SW 1271 (cell line): ENCODE measurements at places on chromosomes 1 and 21.

DNA sequence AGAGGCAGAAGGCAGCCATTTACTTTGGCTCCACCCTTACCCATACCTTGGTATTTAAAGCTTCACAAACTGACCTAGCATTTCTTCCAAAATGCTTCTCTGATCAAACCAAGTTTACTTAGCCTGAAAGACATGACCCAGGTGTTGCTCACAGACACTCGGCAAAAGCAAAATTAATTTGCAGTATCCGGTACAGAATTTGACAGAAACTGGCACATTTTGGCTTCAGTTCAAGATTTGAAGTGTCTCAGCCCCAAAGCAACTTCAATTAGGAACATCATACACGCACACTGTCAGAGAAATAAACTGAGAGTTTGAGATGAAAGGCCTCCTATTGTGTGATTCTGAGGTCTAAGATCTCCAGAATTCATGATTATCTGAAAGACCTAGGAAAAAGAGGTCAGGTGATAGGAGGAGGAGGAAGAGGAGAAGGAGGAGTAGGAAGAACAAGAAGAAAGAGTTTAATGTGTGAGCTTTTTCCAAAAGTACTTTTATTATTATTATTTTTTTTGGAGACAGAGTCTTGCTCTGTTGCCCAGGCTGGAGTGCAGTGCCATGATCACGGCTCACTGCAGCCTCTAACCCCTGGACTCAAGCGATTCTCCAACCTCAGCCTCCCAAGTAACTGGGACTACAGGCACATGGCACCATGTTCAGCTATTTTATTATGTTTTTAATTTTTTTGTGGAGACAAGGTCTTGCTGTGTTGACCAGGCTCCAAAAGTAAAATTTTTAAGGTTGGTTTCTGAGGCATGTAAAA, 143.6 kb downstream of the SLC45A1 start:
- no peak for DNase-seq

DNA sequence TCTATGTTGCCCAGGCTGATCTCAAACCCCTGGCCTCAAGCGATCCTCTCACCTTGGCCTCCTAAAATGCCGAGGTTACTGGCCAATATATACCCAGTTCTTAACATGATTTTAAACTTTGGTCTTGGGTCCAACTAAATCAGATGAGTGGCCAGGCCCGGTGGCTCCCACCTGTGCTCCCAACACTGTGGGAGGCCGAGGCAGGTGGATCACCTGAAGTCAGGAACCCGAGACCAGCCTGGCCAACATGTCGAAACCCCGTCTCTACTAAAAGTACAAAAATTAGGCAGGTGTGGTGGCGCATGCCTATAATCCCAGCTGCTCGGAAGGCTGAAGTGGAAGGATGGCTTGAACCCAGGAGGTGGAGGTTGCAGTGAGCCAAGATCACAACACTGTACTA, 29.6 kb downstream of the TOMM20 start:
- no peak for DNase-seq

DNA sequence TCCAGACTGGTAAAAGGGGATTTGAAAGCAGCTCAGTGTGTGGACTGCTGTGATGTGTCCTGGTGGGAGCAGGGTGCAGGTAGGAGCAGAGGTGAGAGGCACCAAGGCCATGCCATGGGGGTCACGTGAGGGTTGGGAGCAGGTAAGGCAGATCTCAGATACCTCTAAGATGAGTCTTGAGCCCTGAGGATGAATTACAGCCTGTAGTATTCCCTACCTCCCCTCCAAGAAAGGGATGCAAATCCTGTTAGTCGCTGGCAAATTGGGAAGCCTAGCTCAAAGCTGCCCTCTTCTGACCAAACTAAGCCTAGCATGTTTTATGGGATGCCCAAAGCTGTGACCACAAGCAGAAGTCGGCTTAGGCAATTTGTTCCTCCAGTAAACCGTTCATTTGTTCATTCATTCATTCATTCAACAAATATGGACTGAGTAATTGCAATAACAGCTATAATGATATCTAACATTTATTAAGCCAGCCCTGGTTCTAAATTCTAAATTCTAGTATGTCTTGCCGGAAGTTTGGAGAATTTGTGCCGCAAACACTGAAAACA, 3.9 kb upstream of the NUAK2 start:
- no peak for DNase-seq

DNA sequence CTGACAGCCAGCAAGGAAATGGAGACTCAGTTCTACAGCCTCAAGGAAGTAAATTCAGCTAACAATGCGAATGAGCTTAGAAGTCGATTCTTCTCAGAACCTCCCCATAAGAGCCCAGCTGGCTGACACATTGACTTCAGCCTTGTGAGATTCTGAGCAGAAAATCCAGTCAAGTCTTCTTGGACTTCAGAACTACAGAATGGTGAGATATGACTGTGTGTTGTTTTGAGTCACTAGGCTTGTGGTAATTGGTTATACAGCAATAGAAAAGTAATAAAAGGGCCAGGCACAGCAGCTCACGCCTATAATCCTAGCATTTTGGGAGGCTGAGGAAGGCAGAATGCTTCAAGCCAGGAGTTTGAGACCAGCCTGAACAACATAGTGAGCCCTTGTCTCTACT, 161.8 kb upstream of the IVNS1ABP start:
- DNase-seq: no peak

DNA sequence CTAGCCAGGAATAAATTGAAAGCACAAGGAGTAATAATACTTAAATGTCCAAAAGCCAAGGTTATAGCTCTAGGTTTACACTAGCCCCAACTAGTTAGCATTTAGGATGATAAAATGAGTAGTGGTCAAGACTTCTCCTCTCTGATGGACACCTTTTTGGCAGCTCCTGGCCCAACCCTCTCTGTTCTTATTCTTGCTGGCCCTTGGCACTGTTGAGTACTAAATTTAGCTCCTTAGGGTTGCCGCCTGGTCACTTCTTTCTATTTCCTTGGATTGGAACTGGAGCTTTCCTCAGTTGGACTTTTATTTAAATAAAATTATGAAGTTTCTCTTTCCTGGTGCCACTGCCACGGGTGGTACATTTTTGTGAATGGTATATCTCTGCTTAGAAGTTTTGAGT, 28.3 kb downstream of the ARID1A start:
- DNase-seq: no peak

GRCh38 chr1:186218654-186219352, 156.2 kb downstream of the TPR start:
- no peak for DNase-seq

DNA sequence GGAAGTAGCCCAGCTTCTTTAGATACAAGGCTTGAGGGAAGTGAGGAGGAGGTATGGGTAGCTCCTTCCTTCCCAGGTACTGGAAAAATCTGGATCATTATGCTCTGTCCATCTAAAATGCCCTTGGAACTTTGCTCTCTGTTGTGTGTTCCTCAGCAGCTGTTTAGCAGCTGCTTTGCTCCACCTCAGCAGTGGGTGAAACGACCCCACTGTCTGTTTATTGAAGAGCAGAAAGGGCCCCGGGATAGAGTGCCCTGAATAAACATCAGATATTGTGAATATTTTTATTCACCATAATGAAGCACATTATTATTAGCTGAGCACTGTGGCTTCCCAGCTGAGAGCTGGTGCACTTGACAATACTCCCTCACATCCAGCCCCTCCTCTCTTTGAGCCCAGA, 237.9 kb downstream of the PBX1 start:
- DNase-seq: no peak

DNA sequence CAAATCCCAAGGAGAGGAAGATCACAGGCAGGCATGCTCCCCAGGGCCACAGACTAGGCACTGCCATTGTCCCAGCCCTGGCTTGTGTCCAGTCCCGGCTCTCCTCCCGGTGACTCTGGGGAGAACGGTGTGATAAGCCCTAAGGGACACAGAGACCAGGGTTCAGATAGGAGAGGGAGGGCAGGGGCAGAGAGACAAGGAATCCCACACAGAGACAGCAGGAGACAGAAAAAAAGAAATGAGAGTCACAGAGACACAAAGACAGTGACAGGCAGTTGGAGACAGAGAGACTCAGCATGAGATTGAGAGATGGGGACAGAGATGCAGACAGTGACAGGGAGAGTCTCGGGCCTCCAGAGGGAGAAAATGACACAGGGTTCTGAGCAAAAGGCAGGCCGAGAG, 361 bp downstream of the INSRR start:
- DNase-seq: no peak

DNA sequence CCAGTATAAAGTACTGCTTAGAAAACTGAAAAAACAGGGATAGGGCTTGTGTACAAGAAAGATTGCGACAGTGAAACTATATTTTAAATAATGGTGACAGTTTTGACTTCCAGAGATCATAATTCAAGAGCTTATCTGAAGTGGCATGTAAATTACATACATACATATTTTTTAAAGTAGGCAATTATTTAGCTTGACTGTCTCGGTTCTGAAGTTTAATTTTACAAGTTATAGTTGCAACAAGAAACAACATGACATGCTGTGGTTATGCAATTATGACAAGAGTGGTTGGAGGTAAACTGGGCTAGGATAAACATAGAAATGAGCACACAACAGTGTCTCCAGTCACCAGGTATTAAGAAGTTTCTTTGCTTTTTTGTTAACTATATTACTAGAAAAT, 4.1 kb downstream of the C1orf21 start:
- no peak for DNase-seq

DNA sequence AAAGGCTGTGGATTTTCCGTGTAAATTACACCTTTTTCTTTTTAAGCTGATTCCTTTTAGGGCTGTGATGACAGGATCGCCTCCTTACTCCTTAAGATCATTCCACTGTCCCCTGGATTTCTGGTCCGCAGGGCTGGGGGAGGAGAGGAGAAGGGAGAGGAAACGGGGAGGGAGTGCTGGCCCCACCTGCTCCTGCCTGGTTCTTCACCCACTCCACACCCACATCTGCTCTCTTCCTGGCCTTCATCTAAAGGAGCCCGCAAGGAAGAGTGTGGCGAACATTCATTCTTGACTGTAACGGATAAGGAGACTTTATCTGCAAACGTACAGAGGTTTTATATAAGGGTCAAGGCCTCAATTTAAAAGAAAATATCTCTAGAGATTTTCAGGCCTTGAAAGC, 242.0 kb downstream of the RHOU start:
- no peak for DNase-seq

GRCh38 chr21:29233256-29233546, 65.5 kb upstream of the BACH1 start:
- no peak for DNase-seq

- no peak for DNase-seq
Observed at GRCh38 chr1:201585901-201586300, 47.0 kb downstream of the NAV1 start.

- no peak for DNase-seq
Observed at GRCh38 chr1:117563492-117563875, 42.4 kb upstream of the TENT5C start.

GRCh38 chr1:21494196-21494595, 15.0 kb upstream of the ALPL start:
- no peak for DNase-seq

GRCh38 chr1:182630586-182630985, 26.4 kb upstream of the RGS16 start:
- no peak for DNase-seq

GRCh38 chr1:53128401-53128800, 14.0 kb downstream of the SLC1A7 start:
- no peak for DNase-seq

DNA sequence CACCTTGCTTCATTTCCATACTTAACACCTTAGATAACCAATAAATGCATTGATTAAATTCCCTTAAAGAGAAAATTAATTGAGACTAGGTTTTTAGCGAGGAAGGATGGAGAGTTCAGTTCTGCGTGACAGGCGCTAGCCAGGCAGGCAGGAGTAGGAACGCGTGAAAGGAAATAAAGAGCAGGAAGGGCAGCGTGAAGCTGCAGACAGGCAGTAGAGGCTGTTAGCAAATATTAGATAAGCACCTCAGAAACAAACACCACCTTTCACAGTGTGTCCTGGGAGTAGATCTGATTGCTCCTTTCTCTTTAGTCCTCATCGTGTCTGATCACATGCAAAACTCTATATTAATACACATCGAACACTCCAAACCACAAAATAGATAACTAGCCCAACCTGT, 282.7 kb upstream of the ADGRL2 start:
- no peak for DNase-seq

DNA sequence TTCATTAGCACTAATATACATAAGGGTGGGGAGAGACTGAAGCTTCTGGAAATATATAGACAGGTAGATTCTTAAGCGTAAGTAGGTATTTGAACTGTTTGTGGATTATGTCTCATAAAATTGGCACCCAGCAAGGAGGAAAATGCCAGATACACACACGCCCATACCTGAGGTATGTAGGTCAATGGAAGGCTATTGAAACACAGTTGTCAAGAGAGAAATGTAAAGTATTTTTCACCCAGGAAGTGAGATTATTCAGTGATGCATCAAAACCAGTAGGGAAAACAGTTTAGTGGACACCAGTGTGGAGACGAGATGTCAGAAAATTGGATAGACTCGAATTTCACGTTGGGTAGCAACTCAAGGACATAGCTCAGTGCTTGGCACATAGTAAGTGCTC, 4.7 kb upstream of the RSPH1 start:
- DNase-seq: no peak

- peak; percentile 2 for DNase-seq
Observed at GRCh38 chr21:23694390-23694789, 1912.9 kb downstream of the MRPL39 start.

- DNase-seq: no peak
Observed at GRCh38 chr1:160460214-160460642, 59.9 kb downstream of the VANGL2 start.

- no peak for DNase-seq
Observed at GRCh38 chr1:15583016-15583706, 1.7 kb downstream of the AGMAT start.

- no peak for DNase-seq
Observed at GRCh38 chr1:103517380-103518047, 8.0 kb upstream of the RNPC3 start.

- no peak for DNase-seq
Observed at GRCh38 chr1:186282466-186282865, 92.6 kb downstream of the TPR start.

DNA sequence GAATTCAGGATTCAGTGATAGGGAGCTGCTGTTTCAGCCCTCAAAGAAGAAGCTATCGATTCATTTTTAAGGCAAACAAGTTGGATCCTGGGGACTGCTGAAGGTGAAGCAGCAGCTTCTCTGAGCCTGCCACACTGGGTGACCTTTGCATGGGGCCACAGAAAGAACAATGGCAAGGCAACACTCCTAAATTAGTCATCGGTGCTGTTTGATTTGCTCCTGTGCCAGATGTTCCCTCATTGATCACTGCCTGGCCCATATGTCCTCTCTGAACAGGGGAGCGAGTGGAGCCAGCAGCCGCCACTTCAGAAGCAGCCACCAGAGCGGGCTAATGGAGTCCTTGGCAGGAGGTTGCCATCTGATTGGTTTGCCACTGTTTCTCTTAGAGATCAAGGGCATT, 391.5 kb downstream of the NTNG1 start:
- DNase-seq: no peak

- DNase-seq: no peak
Observed at GRCh38 chr1:36472656-36473055, 8.5 kb upstream of the MRPS15 start.

GRCh38 chr1:54335011-54335754, 71.0 kb downstream of the SSBP3 start:
- no peak for DNase-seq

DNA sequence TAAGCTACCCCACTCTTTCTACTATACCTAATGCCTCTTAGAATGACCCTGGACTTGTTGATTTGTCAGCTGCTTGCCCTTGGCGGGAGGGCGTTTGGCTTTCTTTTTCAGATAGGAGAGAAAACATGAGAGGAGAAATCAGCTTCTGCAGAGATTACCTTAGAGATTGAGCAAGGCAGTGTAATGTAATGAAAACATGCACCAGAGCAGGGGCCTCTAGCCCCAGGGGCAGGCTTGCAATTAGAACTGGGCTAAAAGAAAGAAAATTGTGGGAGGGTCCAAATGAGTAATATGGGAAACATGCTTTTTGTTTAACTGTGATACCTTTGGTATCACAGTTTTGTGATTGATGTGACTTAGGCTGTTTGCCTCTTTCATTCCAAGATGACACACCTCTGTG, 89.7 kb downstream of the PBX1 start:
- no peak for DNase-seq
